CD4-positive, alpha-beta T cell treated with Interferon alpha-2 for 1 hour (primary cell): ENCODE measurements at places on chromosomes 2 and 18.

DNA sequence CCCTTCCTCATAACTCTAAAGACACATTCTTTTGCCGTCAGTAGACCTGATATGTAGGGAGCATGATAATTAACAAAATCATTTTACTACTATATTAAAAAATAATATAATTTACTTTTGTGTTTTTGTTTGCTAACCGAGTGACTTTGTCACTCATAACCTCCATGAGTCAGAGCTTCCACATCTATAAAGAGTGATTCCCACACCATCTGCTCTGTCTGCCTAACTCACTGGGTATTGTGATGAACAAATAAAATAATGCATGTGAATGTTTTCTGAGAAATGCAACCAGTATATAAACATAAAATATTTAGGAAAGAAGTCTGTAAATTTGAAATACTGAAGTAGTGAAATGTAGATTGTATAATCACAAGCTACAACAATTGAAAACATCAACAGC is 123.4 kb upstream of the DSEL start:
- no peak for DNase-seq

- no peak for DNase-seq
Observed at GRCh38 chr2:230217424-230217823, 2.4 kb downstream of the SP110 start.

DNA sequence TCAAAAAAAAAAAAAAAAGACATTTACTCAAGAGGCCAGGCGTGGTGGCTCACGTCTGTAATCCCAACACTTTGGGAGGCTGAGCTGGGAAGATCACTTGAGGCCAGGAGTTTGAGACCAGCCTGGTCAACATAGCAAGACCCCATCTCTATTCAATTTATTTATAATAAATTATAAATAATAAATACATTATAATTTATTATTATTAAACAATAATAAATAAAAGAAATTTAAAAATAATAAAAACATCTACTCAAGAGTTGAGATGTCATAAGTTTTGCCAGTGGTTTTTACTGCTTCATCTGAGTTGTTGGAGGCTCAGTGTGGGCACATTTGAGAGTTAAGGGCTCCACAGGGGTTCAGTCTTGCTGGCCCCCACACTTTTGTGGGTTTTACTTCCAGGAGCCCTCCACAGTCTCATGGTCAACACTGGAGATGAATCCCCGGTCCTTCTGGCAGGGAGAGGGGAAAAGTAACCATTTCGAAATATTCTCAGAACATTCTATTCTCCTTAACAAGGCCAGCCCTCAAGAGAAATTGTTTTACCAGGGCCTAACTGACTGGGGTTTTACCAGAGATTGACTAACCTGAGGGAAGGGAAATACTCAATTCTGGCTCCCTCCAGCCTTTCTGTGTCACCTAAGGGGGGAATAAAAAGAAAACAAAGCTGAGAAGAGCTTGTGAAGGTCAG is 51.6 kb upstream of the NCOA1 start:
- no peak for DNase-seq

DNA sequence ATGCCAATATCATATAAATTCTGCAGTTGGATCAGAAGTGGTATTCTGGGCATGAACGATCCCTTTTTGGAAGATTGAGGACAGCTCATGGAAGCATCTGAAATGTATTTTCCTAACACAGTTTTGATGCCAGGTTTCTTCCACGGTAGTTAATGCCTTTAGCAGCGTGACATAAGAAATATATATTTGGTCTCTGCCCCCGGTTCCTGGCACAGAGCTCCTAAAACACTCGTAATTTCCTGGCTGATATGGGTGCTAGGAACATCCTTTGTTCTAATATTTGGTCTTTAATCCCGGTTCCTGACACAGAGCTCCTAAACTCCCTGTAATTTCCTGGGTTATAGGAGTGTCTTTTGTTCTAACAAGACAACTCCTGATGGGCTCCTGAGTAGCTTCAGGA is 8.2 kb upstream of the CABLES1 start:
- DNase-seq, result no peak

DNA sequence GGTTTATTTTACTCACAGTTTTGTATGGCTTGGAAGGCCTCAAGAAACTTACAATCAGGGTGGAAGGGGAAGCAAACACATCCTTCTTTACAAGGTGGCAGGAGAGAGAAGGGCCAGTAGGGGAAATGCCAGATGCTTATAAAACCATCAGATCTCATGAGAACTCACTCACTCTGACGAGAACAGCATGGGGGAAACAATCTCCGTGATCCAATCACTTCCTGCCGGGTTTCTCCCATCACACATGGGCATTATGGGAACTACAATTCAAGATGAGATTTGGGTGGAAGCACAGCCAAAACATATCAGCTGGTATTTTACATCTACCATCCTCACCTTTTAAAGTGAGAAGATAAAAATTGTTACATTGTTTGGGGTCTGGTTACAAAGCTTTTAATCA is 427.9 kb upstream of the CDH7 start:
- DNase-seq, result no peak

DNA sequence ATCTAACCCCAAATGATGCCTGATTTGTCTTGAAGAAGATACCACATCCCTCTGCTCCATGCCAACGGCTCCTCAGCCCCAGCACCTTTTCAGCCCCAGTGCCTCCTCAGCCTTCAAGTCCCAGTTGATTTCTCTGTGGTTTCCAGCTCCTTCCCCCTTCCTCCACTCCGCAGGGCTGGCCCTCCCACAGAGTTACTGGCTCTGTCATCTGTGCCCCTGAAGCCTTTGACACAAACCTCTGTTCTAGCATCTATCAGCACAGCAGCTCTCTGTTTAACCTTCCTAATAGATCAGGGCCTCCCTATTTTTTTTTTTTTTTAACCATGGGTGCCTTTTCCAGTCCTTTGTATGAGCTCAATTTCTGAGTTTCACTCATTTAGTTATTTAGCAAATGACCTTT is 201.3 kb upstream of the CXCR4 start:
- DNase-seq, result no peak

- no peak for DNase-seq
Observed at GRCh38 chr2:24105816-24106215, 17.3 kb downstream of the PFN4 start.

GRCh38 chr18:13039806-13040205 is 48.6 kb downstream of the CEP192 start:
- no peak for DNase-seq

GRCh38 chr2:227161947-227162346 is 2.1 kb downstream of the COL4A4 start:
- no peak for DNase-seq

DNA sequence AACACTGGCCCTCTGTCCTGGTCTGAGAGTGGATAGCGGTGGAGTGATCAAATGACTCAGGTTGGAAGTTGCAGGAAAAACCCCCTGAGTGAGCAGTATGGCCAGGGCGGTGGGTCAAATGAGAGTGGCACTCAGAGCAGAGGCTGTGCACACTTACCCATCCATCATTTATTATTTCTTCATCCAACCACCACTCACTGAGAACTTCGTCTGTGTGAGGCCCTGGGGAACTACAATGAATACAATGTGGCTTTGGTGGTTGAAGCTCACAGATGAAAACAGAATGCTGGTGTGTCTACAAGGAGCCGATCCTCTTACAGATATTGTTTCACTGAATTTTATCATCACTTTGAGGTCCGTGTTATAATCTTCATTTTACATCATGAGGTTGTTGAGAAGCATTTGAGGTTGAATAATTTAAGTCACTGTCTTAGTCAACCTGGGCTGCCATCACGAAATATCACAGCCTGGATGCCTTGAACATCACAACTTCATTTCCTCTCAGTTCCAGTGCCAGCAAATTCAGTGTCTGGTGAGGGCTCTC is 73.4 kb upstream of the ID2 start:
- no peak for DNase-seq

- DNase-seq, result peak; percentile 40
Observed at GRCh38 chr2:230160112-230160660, 59.6 kb downstream of the SP110 start.

- DNase-seq, result no peak
Observed at GRCh38 chr18:46668135-46668534, 11.1 kb upstream of the LOXHD1 start.

DNA sequence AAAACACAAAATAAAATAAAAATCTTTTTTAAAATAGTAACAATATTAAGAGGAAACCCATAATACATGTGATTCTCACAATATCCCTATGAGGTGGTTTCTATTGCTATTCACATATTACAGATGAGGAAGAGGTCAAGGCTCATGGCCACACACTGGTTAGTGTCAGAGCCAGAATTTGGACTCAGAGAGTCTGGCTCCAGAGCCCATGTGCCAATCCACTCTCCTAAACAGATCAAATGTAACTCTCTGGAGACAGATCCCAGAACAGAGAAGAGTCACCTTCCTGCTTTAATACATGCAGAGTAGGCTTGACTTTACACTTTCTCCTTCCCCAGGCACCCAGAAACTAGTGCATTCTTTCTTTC is 10.1 kb upstream of the SLC11A1 start:
- DNase-seq, result no peak

GRCh38 chr2:219939647-219940046 is 312.2 kb downstream of the SLC4A3 start:
- no peak for DNase-seq

GRCh38 chr18:4433717-4434116 is 21.4 kb downstream of the DLGAP1 start:
- DNase-seq, result no peak

DNA sequence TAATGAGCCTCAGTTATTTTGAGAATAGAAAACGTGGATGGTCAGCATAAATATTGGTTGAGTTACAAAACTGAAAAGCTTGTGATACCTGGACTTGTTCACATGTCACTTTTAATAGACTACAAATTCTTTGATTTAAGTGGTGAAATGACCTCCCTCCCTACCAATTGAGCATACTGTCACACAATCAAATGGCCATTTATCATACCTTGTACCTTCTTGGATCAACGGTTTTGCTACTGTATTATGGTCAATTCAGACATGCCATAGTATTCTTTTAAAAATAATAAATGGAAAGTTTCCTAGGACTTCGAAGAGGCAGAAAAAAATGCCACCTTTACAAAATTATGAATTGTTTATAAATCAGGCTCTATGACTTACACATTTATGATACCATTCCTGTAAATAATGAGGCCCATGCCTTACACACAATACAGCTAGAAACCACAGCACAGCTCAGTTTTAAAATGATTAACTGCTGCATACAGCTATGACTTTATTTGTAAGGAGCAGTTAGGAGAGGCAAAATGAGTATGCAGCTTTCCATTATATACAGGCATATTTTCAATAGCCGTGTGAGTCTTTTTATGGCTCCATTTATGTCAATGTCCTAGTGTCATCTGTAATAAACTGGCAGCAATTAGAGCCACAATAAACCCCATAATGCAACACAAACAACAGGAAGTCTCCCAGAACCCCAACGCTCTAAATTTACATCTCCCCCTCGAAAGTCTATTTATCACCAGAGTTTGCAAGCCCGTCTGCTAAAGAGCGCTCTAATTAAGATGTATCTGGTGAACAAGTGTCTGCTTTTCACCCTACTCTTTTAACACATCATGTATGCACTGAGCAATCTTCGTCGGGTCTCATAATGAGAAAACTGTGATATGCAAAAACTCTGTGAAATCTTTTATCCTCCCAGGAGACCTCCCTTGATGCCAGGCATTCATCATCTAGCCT is 176.1 kb downstream of the ZNF521 start:
- DNase-seq, result no peak
